ENCODE measurements at places on chromosomes 11 and 22.

DNA sequence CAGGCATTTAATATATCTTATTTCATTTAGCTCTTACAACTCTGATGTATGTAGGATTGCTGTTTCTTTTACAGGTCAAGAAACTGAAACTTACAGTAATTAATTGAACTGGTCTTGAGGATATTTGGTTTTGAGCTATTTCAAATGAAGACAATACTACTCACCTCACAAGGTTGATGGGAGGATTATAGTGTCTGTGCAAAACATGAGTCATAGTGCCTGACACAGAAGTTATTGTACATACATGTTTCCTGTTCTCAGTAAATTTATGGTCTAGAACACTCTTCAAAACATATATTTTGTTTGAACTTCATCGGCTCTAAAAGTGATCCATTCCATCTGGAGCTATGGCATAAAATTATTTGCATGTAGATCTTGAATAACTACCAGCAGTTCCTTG is 61.9 kb downstream of the CECR2 start:
- DNase-seq = no peak
- no peaks in the 10 kb centered on the region for H3K36me3 ChIP-seq
- no peaks in the 10 kb centered on the region for H3K27me3 ChIP-seq
- no peaks in the 10 kb centered on the region for H3K4me1 ChIP-seq
- H3K4me3 ChIP-seq = no peak overlapping the region

- H3K36me3 ChIP-seq = no peaks in the 10 kb centered on the region
- no peak overlapping the region for H3K27ac ChIP-seq
- no peaks in the 10 kb centered on the region for H3K4me1 ChIP-seq
- DNase-seq = no peak
- H3K27me3 ChIP-seq = no peaks in the 10 kb centered on the region
- H3K4me3 ChIP-seq = no peak overlapping the region
Observed at GRCh38 chr11:34874202-34874601, 42.0 kb downstream of the APIP start.

- no peaks in the 10 kb centered on the region for H3K36me3 ChIP-seq
- H3K4me3 ChIP-seq = no peak overlapping the region
- H3K27ac ChIP-seq = no peak overlapping the region
Observed at GRCh38 chr11:75029836-75030631, 41.3 kb downstream of the NEU3 start.

GRCh38 chr11:117684731-117685130 is 112.3 kb downstream of the DSCAML1 start:
- H3K4me1 ChIP-seq = no peaks in the 10 kb centered on the region
- no peak for DNase-seq
- no peak overlapping the region for H3K4me3 ChIP-seq
- H3K36me3 ChIP-seq = no peaks in the 10 kb centered on the region
- H3K27me3 ChIP-seq = no peaks in the 10 kb centered on the region

DNA sequence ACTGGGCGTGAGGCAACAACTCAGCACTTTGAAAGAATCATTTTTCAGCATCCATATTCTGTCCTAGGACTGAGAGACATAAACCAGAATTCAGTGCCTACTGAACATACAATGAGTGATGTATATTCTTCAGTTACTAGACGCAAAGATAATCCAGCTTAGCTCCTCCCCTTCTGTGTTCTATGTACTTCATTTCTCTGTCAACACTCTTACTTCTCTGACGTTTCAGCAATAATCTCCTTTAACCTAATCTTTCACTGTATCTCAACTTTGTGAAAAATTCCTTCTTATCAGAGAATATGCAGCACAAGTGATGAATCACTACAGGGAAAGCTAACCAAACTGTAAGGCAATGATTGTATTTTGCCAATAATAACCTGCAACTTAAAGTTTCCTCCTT is 2.5 kb upstream of the OR51B5 start:
- no peaks in the 10 kb centered on the region for H3K27me3 ChIP-seq
- no peak overlapping the region for H3K27ac ChIP-seq
- no peaks in the 10 kb centered on the region for H3K4me1 ChIP-seq
- DNase-seq = no peak

- H3K27ac ChIP-seq = no peak overlapping the region
- H3K27me3 ChIP-seq = no peaks in the 10 kb centered on the region
- no peaks in the 10 kb centered on the region for H3K4me1 ChIP-seq
- H3K4me3 ChIP-seq = no peak overlapping the region
- DNase-seq = no peak
- peaks cover 38% of the 10 kb centered on the region for H3K36me3 ChIP-seq
Observed at GRCh38 chr22:31275018-31275417, 17.3 kb downstream of the PIK3IP1 start.

DNA sequence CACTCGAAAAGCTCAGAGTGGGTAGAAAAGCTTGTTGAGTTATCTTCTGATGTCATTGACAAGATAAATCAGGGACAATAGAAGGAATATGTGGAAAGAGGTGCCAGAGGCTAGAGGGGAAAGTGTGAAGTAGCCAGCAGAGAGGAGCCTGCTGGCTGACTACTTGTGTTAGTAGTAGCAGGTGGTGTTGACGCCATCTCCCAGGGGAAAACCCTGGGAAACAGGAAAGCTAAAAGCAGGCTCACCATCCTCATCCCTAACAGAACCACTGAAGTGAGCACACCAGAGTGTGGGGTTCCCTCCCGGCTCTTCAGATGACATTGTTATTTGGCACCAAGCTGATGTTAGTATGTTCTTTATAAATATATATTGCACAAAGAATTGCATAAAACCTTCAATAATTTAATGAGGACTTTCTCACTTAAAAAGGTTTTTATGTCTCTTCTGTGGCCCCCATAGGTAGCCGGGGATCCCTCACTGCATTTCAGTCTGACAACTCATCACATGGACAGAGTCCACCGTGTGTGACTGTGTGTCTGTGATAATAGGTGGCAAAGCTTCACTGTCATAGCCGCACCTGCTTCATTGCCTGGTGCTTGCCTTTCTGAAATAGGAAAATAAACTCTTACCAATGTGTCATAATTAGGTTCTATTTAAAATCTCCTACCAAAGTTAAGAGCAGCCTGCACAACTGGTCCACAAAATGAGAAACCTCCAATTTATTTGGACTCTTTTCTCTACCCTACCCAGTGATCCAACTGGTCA is 63.2 kb upstream of the TOP3B start:
- no peak overlapping the region for H3K4me3 ChIP-seq
- no peak for DNase-seq
- no peaks in the 10 kb centered on the region for H3K4me1 ChIP-seq
- no peak overlapping the region for H3K27ac ChIP-seq
- H3K27me3 ChIP-seq = no peaks in the 10 kb centered on the region
- no peaks in the 10 kb centered on the region for H3K36me3 ChIP-seq

- H3K36me3 ChIP-seq = no peaks in the 10 kb centered on the region
- no peak for DNase-seq
- peaks cover 8% of the 10 kb centered on the region for H3K4me1 ChIP-seq
- no peaks in the 10 kb centered on the region for H3K27me3 ChIP-seq
Observed at GRCh38 chr22:28856095-28856455, 27.3 kb upstream of the ZNRF3 start.

- no peak for DNase-seq
- H3K27me3 ChIP-seq = no peaks in the 10 kb centered on the region
- H3K36me3 ChIP-seq = no peaks in the 10 kb centered on the region
- no peak overlapping the region for H3K4me3 ChIP-seq
- no peak overlapping the region for H3K27ac ChIP-seq
Observed at GRCh38 chr22:48705917-48706605, 1121.6 kb downstream of the BRD1 start.

DNA sequence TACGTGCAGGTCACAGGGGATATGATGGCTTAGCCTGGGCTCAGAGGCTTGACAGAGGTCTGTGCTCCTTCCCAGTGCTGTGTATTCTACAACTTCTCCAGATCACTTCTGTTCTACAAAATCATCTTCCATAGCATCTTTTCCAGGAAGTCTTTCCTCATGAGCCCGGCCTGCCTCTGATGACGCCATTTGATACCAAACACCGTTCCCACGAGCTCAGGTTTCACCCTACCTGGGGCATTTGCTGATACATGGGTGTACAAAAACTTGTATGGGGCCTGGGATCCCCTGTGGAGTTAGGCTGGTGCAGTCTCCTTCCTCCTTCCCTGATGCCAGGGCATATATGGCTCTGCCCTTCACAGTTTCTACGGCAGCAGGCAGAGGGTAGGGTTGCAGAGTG is 78.7 kb downstream of the NECTIN1 start:
- H3K27me3 ChIP-seq = no peaks in the 10 kb centered on the region
- DNase-seq = no peak
- H3K4me3 ChIP-seq = no peak overlapping the region
- no peak overlapping the region for H3K27ac ChIP-seq
- no peaks in the 10 kb centered on the region for H3K36me3 ChIP-seq

DNA sequence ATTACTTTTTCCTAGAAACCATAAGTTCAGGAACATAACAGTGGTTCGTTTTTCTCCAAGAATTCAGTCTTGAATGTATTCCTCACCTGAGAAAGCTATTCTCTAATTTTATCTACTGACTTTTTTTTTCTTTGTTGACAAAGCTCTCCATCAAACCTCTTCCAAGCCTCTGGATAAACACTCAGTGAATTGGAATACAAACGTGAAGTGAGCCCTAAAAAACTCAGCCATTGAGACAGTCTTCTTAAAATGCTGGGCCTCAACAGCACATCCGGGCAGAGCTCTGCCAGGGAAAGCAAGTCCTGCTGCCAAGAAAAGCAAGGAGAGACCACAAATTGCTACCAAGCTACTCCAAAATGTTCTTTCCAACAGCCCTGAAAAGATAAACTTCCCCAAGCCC is 7.7 kb upstream of the SLC1A2 start:
- H3K4me1 ChIP-seq = no peaks in the 10 kb centered on the region
- H3K36me3 ChIP-seq = no peaks in the 10 kb centered on the region
- H3K27me3 ChIP-seq = no peaks in the 10 kb centered on the region
- no peak overlapping the region for H3K4me3 ChIP-seq
- no peak overlapping the region for H3K27ac ChIP-seq

- no peak for DNase-seq
- no peak overlapping the region for H3K4me3 ChIP-seq
- no peak overlapping the region for H3K27ac ChIP-seq
- peaks cover 6% of the 10 kb centered on the region for H3K4me1 ChIP-seq
- no peaks in the 10 kb centered on the region for H3K27me3 ChIP-seq
Observed at GRCh38 chr22:41857155-41857859, 24.4 kb downstream of the SREBF2 start.

GRCh38 chr11:67510023-67510345 is 2.0 kb upstream of the CDK2AP2 start:
- no peak for DNase-seq
- H3K27me3 ChIP-seq = no peaks in the 10 kb centered on the region
- no peak overlapping the region for H3K4me3 ChIP-seq
- no peaks in the 10 kb centered on the region for H3K36me3 ChIP-seq

GRCh38 chr22:49466878-49467595 is 360.6 kb downstream of the BRD1 start:
- H3K27ac ChIP-seq = no peak overlapping the region
- H3K4me3 ChIP-seq = no peak overlapping the region
- H3K36me3 ChIP-seq = no peaks in the 10 kb centered on the region
